Peyer's patch (tissue), 4 donors: ENCODE measurements at places on chromosomes 2 and 18.

GRCh38 chr2:150404147-150404546, 83.3 kb downstream of the RND3 start:
- DNase-seq, result no peak

GRCh38 chr2:105814291-105814940, 69.7 kb downstream of the NCK2 start:
- DNase-seq, result no peak

DNA sequence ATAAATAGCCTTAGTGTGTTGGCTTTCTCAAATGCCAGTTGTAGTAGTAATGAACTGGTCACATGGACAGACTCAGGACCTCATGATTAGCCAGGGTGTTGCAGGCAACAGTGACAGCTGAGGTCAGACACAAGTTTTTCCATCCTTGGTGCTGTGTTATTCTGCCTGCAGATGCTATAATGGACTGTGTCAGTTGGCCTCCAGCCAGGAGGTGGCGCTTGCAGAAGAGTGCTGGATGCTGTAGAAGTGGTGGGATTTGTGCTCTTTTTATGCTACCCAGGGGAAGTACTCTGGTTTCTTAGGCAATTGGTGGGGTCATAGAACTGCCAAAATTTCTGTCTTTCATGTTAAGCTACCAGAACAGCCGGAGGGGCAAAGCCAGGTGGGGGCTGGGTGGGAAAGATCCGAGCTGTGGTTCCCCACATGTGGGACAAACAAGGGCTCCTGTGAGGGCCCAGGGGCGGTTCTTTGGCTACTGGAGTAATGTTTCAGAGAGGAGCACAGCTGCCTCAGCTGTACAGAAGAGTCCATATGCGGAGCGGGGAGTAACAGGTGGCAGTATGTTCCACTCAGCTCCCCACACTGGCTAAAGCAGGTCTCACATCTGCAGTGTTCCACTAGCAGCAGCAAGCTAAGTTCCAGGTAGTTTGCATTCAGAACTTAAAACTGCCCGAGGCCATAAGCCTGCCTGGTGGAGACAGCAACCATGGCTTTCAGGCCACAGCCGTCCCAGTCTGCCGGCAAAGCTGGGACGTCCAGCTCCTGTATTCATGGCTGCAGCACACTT, 104.4 kb downstream of the GULP1 start:
- DNase-seq, result no peak

DNA sequence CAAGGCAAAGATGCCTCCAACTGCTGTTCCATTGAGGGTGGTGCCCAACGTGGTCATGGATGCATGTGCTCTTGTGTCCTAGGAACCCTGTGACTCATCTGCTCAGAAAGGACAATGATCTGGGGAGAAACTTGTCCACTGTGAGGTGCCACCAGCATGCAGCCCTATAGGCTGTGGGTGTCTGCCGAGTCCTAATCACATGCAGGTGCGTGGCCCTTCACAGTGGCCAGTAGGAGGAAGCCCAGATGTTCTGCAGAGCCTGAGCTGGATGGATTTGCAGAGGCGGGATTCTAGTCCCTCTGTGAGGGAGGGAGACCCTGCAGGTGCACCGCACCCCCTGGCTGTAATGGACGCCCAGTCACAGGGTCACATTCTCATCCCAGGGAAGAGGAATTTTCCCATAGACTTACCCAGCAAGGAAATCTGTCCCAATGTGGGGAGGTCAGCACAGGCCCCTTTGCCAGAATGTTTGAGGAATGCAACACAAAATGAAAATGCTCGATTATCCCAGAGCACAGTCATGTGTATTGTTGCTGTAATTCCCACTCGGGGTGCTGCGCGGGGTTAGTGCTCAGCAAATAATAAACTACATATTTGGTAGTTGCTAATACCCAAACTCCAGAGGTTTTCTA, 13.9 kb downstream of the GDF7 start:
- no peak for DNase-seq

- DNase-seq, result no peak
Measured at GRCh38 chr2:159677654-159678053, 34.7 kb upstream of the MARCHF7 start.

DNA sequence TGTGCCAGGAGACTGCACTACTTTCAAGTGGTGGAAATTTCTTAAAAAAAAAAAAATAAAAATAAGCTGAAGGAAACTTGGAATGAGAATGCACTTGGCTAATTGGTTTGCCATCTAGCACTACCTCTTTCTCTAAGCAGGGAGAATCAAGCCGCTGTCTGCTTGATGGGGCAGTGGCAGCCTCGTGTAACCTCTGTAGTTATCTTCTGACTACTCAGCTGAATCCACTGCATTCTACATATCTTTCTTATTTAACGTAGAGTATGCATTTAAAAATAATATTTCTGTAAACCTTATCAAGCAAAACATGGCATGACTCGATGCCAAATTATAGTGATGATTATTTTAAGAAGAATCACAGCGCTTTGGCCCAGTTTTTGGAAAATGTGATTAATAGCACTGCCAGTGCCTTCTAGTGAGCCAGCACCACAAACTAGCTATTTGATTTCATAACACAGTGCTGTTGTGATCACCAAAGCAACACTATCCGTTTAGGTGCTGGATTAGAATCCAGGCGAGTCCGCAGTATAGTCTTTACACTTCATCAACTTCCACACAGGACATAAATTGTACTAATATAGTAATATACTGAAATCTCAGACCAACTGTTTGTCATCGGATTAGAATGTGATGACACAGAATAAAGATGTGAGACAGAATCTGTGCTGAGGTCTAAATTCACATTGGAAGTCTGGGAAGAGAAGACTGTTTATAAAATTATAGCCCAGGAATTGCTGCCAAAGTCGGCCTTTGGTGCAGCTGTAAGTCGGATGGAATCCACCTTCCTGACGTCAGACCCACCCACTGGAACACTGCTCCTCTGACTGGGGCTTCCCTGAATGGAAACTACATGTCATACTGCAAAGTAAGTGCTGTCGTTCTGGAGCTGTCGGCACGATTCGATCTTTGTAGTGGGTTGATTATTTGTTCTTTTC, 136.5 kb upstream of the ETAA1 start:
- peak; percentile 15 for DNase-seq

DNA sequence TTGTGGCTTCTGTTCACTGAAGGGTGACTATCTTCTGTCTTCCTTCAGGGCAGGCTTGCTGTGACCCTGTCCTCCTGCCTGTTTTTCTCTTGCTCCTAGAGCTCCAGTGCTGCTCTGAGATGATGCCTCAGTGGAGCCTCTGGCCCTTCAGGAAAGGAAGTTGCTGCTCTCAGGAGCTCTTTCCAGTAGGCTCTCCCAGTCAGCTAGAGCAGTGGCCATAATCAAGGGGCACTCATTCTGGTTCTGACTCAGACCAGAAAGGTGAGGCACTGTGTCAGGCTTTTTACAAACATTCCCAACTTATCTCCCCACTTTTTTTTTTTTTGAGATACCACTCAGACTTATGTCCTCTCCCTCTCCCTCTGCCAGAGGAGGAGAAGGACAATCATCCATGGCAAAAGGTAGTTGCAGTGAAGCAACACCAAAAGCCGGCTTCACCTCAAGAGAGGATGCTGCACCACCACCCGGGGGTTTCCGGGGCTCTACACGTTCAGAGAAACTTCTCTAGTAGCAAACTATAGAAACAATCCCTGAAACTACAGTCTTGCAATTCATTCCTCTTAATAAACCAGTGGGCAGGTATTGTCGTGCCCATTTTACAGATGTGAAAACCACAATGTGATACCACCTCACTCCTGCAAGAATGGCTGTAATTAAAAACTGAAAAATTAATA, 115.4 kb downstream of the ACTR3 start:
- DNase-seq, result no peak

DNA sequence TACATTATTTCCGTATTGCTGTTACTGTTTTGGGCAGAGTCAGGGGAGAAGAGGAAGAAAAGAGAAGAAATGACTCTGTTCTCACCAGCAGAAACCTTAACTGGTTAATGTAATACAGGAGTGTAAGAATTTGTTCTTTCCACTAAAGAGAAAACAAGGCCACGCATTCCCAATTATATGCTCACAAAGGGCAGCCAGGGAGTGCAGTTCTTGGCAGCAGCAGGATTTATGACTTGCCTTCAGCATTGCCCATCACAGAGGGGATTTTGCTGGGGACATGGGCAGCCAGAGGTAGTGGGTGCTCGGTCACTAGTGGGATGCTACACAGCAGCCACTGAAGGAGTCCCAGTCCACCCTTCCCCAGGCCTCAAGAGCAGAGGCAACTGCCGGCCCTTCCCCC, 18.4 kb downstream of the MREG start:
- no peak for DNase-seq

DNA sequence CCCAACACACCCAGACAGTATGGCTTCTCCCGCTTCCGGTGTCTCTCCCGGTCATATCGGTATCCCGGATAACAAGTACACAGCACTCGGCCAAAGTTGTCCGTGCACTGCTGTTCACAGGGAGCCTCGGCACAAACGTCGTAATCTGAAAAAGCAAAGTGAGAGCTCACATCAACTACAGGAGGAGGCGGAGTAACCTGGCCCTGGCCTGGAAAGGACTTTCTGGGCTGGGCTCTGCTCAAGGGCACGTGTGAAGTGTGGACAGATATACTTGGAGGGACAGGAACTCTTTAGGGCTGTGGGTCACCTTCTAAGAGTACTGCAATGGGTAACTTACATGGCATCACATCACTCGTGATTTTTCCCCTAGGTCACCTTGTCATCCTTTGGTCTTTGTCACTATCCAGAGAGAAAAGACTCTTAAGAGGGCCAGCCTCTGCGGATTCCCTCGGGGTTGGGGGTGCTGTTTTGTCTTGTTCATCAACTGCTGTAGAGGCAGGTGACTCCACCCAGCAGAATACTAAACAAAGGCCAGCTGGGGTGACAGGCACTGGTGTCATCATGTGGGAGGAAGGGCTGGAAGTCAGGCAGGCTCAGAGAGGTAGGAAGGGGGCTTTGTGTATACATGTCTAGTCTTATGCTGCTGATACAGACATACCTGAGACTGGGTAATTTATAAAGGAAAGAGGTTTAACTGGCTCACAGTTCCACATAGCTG, 110.6 kb upstream of the LMAN1 start:
- DNase-seq, result no peak

GRCh38 chr2:100554798-100555407, 7.9 kb upstream of the PDCL3 start:
- no peak for DNase-seq

GRCh38 chr2:109324861-109325260, 195.9 kb downstream of the SH3RF3 start:
- DNase-seq, result no peak

DNA sequence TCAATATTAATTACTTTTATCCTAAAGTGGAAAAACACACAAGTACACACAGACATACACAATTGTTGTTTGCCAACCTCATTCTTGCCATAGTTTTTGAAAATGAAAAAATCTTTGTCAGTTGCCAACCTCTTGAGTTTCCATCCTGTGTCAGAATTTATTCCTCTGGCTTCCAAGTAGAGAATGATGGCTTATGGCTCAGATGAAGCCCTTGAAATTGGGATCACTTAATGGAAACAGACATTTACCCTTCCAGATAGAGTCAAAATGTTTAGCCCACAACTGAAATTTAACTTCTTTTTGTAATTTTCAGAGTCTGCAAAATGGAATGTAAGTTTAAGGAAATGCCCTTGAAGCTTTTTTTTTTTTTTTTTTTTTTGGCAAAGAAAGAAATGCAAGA, 321.6 kb upstream of the TNP1 start:
- DNase-seq, result no peak

GRCh38 chr2:76083248-76083647, 372.5 kb upstream of the GCFC2 start:
- no peak for DNase-seq

DNA sequence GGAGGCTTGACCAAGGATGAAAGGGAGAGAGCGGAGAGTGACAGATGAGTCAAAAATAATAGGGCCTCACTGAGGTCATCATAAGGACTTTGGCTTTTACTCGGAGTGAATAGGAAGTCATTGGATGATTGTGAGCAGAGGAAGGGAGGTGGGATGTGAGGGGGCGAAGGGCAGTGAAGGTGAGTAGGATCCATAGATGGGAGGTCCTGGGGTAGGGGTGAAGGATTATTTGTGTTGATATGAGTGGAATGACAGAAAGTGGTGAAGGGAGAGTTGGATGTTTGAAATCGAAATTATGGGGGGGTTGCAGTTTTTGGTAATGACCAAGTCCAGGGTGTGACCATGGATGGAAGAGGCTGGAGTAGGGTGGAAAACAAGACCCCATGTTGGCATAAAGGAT, 14.0 kb downstream of the PNO1 start:
- no peak for DNase-seq

- no peak for DNase-seq
Measured at GRCh38 chr2:217901835-217902378, 100.9 kb downstream of the TNS1 start.

GRCh38 chr18:63292831-63293683, 26.5 kb downstream of the BCL2 start:
- DNase-seq, result peak; percentile 73
